Fibroblast of lung (primary cell): ENCODE measurements at places on chromosomes 1 and 21. TPM values are rescaled to one million over a fixed set of nuclear protein-coding genes. Genes with fewer than 3 reads are reported as not detected.

ARTN gene
- 0.50 TPM in 1 of 2 replicates, not detected in the other for total RNA-seq

GRCh38 chr1:67158401-67158800, 7.9 kb upstream of the IL23R start:
- no peak for DNase-seq

GBP3 gene
- total RNA-seq, result 44.9 and 46.0 TPM in 2 replicates

KIF21B gene
- under 0.01 and 0.26 TPM in 2 replicates for total RNA-seq

GNG4 gene
- under 0.01 TPM in 2 replicates for total RNA-seq

DNA sequence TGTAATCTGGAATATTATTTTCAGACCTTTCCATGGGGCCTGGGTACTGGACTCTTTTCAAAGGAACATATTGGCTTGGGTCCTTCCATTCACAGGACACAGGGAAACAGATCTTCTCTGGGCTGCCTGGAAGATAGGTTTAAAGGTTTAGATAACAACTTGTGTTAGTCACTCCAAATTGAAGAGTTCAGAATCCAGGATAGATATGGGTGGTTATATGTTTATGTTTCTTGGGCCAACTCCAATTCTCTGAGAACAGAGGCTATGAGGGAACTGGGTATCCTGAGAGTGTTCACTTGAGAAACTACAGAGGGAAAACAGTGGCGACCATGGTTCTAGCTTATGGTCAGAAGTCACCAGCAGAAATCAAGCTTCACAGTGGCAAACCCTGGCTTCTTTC, 8.7 kb upstream of the PIGM start:
- DNase-seq, result peak; percentile 14

GRCh38 chr21:36247316-36248010, 72.5 kb upstream of the MORC3 start:
- no peak for DNase-seq

GBP5 gene
- total RNA-seq, result under 0.01 and 0.17 TPM in 2 replicates

DNA sequence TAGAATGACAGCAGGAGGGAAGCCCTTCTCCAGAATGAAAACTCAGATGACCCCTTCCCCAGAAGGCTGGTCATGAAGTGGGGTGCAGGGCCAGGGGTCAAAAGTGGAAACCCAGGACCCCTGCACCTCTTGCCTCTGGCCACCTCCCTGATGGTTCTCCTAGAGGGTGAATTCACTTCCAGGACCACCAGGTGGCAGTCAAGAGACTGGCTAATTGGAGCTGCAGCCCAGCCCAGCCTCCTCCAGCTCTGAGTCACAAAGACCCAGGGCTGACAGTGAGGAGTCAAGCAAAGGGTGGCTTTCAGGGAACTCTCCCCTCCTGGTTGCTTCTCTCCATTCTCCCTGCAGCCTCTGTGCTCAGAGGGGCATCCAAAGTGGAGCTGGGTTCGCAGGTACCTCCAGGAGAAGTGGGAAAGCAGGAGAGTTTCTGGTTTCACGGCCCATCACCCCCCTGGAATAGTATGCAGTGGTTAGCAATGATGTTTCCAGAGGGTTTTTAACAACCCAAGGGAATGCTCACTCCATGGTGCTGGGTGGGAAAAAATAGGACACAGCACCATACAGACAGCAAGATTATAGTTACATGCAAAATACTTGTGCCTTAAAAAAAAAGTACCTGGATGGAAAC, 6.1 kb upstream of the EPHB2 start:
- peak; percentile 84 for DNase-seq

KCNA2 gene
- total RNA-seq, result under 0.01 and 0.17 TPM in 2 replicates

- no peak for DNase-seq
These were observed 96.1 kb upstream of the KCNA3 start for GRCh38 chr1:110770832-110771231.

CSF3R gene
- total RNA-seq, result under 0.01 and 0.51 TPM in 2 replicates

TAF1A gene
- total RNA-seq, result 14.9 and 15.2 TPM in 2 replicates

DNA sequence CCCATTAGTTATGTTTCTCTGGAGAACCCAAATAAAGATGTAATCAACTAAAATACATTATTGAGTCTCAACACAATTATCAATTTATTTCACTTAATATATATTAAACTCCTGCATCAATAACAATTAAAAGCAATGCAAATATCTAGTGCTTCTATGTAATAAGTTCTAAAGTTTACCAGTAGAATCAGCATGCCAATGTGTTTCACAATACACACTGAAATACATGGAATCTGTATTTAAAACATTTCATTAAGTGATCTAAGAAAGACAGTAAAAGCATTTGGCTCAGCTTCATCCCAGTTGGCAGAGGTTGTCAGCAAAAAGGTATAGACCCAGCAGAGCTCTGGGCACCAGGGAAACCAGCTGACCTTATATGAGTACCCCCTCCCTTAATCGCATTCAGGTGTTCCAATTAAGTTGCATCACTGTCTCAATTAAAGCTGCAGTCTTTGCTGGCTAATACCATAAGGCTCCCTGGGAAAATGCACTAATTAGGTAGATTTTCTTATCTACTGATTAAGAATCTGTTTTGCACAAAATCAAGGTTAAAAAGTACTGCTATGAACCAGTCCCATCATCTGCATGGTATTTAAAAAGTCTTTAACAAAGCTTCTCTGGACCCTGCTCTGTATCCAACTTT, 63.1 kb downstream of the NIBAN1 start:
- DNase-seq, result no peak

DNA sequence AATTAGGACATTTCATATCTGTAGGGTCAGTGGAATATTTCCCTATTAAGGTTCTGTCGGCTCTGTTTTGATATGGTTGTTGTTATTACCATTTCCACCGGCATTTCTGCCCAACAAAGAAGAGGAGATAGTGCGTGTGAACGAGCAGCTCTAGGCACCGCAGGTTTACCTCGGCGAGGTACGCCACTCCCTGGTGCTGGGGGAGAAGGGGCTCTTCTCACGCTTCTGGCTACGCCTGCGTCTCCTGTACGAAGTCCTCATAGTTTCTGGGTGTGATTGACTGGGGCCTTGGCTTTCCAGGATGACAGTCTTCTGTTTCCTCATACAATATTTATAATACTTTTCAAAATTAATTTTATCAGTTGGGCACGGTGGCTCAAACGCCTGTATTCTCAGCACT, 54.4 kb upstream of the DIP2A start:
- DNase-seq, result no peak

- DNase-seq, result peak; percentile 88
These were observed 54.2 kb upstream of the SPATA6 start for GRCh38 chr1:48526008-48526710.

GRCh38 chr1:94973309-94973922, 46.5 kb upstream of the CNN3 start:
- DNase-seq, result no peak

DNA sequence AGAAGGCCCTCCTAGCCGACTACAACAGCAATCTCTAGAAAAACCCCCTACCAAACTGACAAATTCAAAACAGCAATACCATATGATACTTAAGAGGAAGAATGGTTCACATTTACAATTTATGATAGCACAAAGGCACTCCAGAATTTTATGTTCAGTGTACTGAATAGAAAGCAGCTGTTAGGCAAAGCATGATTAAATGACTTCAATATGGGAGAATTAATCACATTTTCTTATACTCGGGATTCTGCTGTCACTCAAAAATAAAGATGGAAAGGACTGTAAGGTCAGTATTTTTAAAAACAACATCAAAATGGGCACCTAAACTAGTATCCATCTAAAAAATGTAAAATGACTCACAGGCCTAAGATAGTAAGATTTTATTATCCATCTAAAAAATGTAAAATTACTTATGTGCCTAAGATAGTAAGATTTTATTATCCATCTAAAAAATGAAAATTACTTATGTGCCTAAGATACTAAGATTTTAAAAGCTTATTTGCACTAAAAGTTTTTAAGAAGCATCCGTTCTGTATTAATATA, 198.5 kb downstream of the SMYD3 start:
- DNase-seq, result no peak

GBP6 gene
- total RNA-seq, result under 0.01 TPM in 1 of 2 replicates, not detected in the other

- no peak for DNase-seq
These were observed 77.8 kb downstream of the DRAM2 start for GRCh38 chr1:111062081-111062480.

- no peak for DNase-seq
These were observed 48.4 kb downstream of the LTN1 start for GRCh38 chr21:28944296-28944695.

DNA sequence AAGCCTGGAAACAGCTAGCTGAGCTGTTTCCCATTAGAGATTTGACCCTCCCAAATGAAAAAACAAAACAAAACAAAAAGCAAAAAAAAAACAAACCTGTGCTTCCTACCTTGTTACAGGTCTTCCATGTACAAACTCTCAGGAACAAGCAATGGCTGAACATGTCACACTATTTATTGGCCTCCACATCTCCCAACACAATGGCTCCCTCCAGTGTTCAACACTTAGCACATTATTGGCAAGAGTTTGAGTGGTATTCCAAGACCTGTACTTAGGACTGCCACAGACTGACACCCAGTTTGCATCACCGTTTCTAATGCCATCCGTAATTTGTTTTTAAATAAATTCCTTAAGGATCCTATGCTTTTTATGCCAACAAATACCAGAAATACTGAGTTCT, 195.0 kb upstream of the OLFM3 start:
- peak; percentile 2 for DNase-seq

DNA sequence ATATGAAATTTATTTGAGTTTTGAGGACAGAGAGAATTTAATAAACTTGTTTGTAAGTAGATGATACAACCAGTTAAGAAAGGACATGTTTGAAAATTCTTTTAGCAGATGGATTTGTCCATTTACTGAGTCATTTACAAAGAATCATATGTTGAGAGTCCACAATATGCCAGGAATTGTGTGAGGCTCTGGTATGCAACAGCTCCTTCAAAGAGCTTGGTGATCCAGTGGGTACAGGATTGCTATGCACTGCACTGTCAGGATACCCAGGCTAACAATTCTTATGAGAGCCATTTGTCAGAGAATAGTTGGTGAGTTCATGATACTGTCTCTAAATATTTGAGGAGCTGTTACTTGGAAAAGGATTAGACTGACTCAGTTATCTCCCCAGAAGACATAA, 11.0 kb downstream of the DNM3 start:
- peak; percentile 69 for DNase-seq

GRCh38 chr1:100494393-100495084, 43.4 kb upstream of the GPR88 start:
- peak; percentile 50 for DNase-seq

DNA sequence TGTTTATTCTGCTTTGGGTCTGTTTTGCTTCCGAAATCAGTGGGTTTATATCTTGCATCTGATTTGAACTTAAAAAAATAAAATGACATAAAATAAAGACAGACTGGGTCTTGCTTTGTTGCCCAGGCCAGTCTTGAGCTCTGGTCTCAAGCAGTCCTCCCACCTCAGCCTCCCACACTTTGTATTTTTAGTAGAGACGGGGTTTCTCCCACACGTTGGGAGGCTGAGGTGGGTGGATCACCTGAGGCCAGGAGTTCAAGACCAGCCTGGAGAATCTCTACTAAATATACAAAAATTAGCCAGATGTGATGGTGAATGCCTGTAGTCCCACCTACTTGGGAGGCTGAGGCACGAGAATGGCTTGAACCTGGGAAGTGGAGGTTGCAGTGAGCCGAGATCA, 5.9 kb downstream of the ZYG11A start:
- DNase-seq, result no peak

RAB4A gene
- 15.7 and 26.7 TPM in 2 replicates for total RNA-seq

ATP1A4 gene
- 0.26 TPM in 1 of 2 replicates, not detected in the other for total RNA-seq

DNA sequence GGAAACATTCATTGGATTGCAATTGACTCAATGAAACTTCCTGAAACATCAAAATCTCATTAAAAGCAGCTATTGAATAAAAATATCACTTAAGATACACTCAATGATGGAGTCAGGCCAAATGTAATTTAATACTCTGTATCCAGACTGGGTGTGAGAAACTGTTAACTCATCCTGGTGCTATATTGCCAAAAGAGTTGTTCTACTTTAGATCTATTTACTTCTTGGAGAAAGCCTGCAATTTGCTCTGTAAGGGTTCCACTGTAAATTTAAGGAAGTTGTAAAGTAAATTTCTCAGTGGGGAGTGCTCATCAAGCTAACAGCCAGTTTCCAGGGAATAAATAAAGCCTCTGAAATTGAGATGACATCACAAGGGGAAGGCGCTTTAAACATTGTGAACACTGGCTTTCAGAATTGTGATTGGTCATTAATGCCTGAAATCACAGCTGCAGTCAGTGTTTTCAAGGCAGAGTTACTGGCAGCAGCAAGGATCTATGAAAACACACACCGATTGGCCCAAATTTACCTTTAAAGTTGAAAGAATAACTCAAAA, 91.4 kb downstream of the OLFM3 start:
- DNase-seq, result no peak

- DNase-seq, result peak; percentile 17
These were observed at the start of gene KCNQ4 for GRCh38 chr1:40783001-40783905. KCNQ4 (plus strand) TSS chr1:40783787; CDS start chr1:40784094, 307 bp downstream.

DNA sequence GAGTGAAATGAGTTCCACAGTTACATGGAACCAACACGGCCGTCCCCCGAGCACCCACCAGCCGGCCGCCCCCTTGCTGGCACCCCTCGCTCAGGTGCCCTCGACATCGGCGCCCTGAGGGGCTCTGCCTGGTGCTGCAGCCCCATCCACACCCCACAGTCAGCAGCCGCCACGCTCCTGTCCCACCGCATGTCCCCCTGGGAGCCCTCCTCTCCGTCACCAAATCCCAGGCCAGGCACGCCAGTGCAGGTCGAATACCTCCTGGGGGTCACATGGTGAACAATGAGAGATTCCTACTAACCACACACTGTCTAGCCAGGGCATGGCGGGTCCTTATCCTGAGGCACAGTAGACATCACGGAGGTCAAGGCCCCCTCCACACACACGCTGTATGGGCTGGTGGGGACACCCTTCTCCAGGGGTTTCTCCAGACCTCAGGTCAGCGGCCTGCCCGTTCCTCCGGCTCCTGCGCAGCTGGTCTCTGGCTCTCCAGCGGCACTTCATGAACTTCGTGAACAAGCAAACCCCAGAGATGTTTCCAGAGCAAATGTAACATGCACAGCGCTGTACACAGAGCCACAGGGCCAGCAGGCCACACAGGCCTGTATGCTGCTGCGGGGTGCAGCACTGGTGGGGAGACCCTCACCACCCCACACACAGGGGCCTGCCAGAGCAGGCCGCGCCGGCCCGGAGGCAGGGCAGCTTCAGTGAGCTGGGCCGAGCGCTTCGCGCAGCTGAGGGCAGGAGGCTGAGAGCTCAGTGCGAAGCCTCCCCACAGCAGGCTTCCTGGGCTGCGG, 21.8 kb downstream of the POFUT2 start:
- DNase-seq, result no peak

PMVK gene
- 8.5 and 10.1 TPM in 2 replicates for total RNA-seq

GRCh38 chr1:178160736-178161475, 67.0 kb downstream of the RASAL2 start:
- no peak for DNase-seq

DNA sequence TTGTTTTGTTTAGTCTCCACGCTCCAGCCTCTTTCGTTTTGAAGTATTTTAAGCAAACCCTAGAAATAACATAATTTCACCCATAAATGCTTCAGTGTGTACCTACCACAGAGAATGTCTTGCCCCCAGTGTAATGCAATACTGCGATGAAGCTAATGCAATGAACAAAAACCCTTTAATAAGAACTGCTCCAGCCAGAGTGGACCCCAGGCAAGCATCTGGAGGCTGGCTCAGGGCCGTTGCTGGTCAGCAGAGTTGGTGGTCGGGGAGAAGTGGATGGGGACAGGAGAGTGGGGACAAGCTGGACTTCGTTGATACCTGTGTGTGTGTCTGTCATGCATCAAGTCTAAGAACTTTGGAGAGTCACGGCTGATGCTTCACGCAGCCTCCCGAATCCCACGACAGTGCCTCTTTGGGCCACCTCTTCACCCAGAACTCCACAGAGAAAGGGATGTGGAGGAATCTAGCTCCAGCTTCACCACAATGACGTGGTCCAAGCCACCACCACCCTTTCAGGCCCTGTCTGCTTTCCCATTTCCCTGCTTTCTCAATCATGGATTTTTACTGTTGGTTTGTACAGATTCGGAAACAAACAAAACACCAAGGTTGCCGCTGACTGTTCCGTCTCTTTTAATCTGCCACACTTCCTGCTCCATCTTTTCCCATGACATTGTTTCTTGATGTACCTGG, 108.6 kb upstream of the ERRFI1 start:
- no peak for DNase-seq
